Upper lobe of left lung (tissue), 6 donors: ENCODE measurements at places on chromosomes 7 and 10.

DNA sequence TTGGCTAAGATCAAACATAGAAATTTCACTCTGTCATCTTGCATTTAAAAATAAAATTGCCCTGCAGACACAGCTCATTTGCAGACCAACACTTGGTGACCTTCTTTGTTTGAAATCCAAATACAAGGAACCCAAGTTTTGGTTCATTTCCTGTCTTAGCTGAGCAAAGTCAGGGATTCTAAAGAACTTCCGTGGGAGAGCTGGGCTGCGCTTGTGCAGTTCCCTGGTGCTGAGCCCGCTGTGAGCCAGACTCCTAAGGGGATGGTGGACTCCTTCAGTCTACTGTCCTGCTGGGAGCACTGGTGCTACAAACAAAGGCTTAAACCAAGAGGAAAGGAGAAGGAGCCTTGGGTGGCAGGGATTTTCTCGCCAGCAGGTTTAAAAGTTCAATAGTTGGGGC, 60.0 kb downstream of the MYOF start:
- H3K27ac ChIP-seq = peak overlapping the region; percentile 46
- no peak for DNase-seq
- no peaks in the 10 kb centered on the region for H3K36me3 ChIP-seq
- no peaks in the 10 kb centered on the region for H3K27me3 ChIP-seq

DNA sequence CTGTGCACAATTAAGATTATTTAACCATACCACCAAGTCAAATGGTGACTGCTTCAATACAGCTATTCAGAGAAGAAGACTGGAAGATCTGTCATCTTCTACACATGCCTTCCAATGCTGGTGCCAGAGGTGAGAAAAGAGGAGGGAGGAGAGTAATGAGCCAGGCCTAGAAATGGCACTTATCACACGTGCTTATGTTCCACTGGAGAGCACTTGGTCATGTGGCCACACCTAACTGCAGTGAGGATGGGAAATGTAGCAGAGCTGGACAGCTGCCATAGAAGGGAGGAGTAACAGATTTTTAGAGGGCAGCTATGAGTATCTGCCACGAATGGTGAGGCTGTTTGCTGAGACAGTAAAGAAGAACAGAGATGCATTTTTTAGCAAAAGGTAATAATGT, 77.1 kb downstream of the MPLKIP start:
- peaks cover 12% of the 10 kb centered on the region for H3K36me3 ChIP-seq
- H3K4me1 ChIP-seq = no peaks in the 10 kb centered on the region
- DNase-seq = peak; percentile 72
- H3K27me3 ChIP-seq = no peaks in the 10 kb centered on the region

GRCh38 chr10:80786322-80786721, 248.6 kb downstream of the SH2D4B start:
- H3K4me3 ChIP-seq = no peak overlapping the region
- no peaks in the 10 kb centered on the region for H3K4me1 ChIP-seq
- no peaks in the 10 kb centered on the region for H3K27me3 ChIP-seq
- no peaks in the 10 kb centered on the region for H3K36me3 ChIP-seq
- no peak overlapping the region for H3K27ac ChIP-seq
- no peak for DNase-seq

DNA sequence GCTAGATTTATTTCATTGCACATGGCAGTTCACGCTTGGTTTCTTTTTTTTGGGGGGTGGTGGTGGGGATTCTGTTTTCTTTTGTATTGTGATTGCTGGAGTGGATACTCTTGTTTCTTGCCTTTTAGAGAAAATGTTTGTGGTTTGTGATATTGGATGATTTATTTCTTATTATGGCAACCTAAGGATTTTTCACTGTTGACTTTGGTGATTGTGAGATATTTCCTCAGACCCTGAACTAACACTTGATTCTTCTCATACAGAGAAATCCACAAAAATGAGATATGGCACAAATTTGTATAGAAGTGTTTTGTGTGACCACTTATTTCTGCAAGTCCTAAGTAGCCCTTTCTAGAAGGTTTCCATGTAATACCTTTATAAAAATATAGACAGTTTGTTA, 871.1 kb downstream of the LRMDA start:
- no peak overlapping the region for H3K4me3 ChIP-seq
- no peaks in the 10 kb centered on the region for H3K27me3 ChIP-seq
- H3K36me3 ChIP-seq = no peaks in the 10 kb centered on the region
- no peak overlapping the region for H3K27ac ChIP-seq

- H3K27ac ChIP-seq = no peak overlapping the region
- no peaks in the 10 kb centered on the region for H3K27me3 ChIP-seq
- no peak overlapping the region for H3K4me3 ChIP-seq
- H3K4me1 ChIP-seq = peaks cover 3% of the 10 kb centered on the region
These were observed 4.5 kb upstream of the AIFM2 start for GRCh38 chr10:70137135-70137534.

DNA sequence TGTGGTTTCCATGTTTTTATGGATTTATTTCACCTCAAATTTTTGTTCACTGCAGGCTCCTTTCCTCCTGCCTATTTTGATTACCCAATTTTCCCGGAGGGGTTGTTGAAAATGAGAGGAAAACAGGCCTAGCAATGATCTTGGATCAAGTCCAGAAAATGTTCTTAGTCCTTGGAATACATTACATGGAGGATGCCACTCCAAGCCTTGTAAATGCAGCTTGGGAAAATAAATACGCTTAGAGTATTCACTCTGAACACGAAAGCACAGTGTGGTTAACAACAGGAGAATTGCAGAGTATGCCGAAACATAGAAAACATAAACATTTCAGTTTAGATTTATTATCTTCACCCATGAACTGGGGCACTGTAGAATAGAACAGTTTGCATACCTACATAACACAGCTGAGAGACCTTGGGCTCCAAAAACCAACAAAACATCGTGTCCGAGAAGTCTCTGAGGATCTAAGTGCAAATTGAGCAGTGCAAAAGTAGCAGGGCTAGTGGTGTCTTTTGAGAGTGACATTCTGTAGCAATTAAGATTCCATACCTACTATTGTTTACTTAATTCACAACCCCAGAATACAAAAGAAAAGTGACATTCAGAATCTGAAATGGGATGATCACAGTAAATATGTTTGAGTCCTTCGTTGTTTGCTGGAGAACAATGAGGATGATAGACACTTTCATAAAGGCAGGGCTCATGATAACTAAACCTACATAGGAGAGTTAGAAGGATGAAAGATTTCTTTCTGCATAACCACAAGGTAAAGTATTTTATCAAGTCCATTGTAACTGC, 7.6 kb upstream of the CD36 start:
- no peak for DNase-seq
- H3K36me3 ChIP-seq = no peaks in the 10 kb centered on the region
- H3K27ac ChIP-seq = peak overlapping the region; percentile 31
- H3K4me3 ChIP-seq = no peak overlapping the region
- no peaks in the 10 kb centered on the region for H3K27me3 ChIP-seq

DNA sequence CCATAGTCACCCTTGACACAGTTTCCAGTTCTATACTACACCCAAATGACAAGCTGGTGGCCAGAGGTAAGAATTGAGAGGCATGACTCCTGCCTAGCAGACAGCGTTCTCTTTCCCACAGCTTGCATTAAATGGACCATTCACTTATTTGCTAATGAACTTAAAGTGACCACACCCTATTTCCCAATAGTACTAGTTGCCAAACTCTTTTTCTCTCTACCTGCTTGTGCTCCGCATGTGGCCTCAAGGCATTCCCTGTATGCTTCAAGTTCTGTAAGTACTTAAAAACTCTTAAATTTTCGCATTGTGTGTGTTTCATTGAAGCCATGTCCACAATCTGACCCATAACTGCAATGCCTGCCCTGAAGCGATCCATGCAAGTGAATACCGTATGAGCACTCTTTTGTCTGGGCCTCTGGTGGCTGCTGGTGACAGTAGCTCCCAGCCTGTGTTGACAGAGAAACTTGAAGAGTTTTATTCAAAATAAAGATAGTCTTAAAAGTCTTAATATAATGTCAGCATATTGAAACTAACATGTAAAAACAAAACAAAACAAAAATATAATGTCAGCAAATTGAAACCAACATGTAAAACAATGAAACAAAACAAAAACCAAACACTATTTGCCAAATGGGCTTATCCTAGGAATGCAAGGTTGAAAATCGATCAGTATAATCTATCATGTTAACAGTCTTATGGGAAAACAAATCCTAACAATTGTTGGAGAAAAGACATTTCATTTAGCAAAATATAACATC, 73.6 kb downstream of the CCSER2 start:
- no peaks in the 10 kb centered on the region for H3K27me3 ChIP-seq
- H3K4me3 ChIP-seq = no peak overlapping the region
- H3K27ac ChIP-seq = no peak overlapping the region
- peaks cover 24% of the 10 kb centered on the region for H3K4me1 ChIP-seq

DNA sequence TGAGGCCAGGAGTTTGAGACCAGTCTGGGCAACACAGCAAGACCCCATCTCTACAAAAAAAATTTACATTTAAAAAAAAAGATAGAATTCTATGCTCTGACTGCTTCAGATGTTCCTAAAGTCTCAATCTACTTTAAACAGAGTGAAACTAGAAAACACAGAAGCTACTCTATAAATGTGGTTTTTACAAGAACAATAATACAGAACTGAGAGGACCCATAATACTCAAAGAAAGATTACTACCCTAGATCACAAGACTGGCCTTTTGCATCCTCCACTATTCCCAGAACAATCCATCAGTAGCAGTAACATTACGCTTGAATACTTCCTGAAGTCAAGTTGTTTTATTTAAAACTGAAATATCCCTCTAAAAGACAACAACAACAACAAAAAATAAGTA, 119.4 kb downstream of the ZFAND4 start:
- H3K27ac ChIP-seq = no peak overlapping the region
- no peaks in the 10 kb centered on the region for H3K36me3 ChIP-seq

- H3K27ac ChIP-seq = no peak overlapping the region
- H3K4me3 ChIP-seq = no peak overlapping the region
- no peaks in the 10 kb centered on the region for H3K36me3 ChIP-seq
These were observed 33.2 kb upstream of the VCL start for GRCh38 chr10:73964743-73965142.

- H3K27me3 ChIP-seq = no peaks in the 10 kb centered on the region
- DNase-seq = no peak
- no peaks in the 10 kb centered on the region for H3K4me1 ChIP-seq
- no peak overlapping the region for H3K27ac ChIP-seq
- no peak overlapping the region for H3K4me3 ChIP-seq
These were observed 819.4 kb downstream of the MAGI2 start for GRCh38 chr7:78634093-78634492.

DNA sequence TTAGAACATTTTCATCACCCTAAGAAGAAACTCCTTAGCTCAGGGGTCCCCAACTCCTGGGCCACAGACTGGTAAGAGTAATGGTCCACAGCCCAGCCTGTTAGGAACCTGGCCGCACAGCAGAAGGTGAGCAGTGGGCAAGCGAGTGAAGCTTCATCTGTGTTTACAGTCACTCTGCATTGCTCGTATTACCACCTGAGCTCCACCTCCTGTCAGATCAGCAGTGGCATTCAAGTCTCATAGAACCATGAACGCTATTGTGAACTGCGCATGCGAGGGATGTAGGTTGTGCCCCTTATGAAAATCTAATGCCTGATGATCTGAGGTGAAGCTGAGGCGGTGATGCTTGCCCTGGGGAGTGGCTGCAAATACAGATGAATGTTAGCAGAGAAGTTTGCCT, 37.3 kb upstream of the DLG5 start:
- no peak overlapping the region for H3K4me3 ChIP-seq
- H3K27me3 ChIP-seq = no peaks in the 10 kb centered on the region
- no peak overlapping the region for H3K27ac ChIP-seq
- H3K36me3 ChIP-seq = no peaks in the 10 kb centered on the region

GRCh38 chr7:7181519-7182155, 707 bp upstream of the C1GALT1 start:
- no peaks in the 10 kb centered on the region for H3K36me3 ChIP-seq
- no peak for DNase-seq
- no peaks in the 10 kb centered on the region for H3K27me3 ChIP-seq
- H3K27ac ChIP-seq = peak overlapping the region; percentile 97
